GM12892 (cell line): ENCODE measurements at places on chromosomes 3 and 15.

- DNase-seq = no peak
Observed at GRCh38 chr15:70066447-70066846, 31.3 kb downstream of the TLE3 start.

- no peak for DNase-seq
Observed at GRCh38 chr15:75348034-75348561, 1.3 kb downstream of the NEIL1 start.

GRCh38 chr15:42033214-42033873 is 12.5 kb upstream of the PLA2G4E start:
- DNase-seq = no peak

DNA sequence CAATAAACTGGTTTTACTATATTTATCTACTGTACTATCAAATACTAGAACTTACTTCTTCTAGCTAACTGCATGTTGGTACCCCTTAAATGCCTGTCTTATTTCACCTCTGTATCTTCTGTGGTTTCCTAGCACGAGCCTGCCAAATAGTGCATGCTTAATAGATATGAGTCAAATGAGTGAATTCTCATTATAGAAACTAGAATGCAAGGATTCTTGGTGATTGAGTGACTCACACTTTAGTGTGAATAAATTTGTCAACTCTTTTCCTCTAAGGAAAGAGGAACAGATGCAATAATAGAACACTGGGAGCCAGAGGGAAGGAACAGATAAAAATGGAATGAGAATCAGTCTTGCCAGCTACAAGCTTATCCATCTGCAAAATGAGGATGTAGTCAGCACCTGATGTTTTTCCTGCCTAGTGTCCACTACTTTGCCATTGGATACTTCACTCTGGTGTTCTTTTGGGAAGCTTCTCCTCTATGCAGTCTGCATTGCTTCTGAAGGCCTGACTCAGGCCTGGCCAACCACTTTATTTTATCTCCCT is 189.1 kb upstream of the CADPS start:
- DNase-seq = no peak

GRCh38 chr3:128703561-128703960 is 22.4 kb upstream of the RAB7A start:
- no peak for DNase-seq

- no peak for DNase-seq
Observed at GRCh38 chr3:196712514-196713413, 587 bp downstream of the PIGX start.

GRCh38 chr3:108472001-108472591 is 38.3 kb downstream of the MYH15 start:
- DNase-seq = no peak

DNA sequence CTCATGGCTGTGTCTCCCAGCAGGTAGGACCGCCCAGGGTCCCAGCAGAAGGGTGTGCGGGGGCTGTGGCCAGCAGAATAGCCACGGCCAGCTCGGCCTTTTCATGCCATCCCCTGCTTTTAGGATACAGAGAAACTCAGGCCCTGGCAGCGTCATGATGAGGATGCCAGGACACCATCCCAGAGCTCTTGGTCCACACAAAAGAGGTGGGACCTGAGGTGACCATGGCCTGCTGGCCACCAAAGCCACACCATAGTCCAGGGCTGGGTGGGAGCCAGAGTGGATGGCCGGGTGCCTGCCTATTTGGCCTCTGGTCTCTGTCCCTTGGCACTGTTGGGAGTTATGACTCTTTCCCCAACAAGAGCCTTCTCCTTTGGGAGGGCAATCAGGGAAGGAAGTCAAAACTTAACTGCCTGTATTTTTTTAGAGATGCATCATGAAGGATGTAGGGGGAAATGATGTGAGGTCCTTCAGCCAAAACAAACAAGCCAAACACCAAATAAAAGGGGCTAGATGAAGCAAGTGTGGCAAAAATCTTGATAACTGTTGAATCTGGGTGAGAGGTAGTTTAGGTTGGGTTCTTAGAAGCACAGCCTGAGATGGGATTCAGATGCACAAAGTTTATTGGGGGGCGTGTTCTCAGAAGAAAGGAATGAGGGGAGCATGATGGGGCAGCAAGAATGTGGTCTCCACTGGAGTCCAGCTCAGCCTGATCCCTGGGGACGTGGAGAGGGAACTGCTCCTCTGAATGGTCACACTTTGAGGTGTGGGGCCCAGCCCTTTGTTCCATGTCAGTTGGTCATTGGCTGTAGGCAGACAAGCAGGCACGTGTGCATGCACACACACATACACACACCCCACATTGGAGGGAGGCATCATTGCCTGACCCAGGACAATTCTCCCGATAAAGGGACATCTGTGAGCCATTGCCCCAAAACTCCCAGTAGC is 33.2 kb downstream of the SMAD6 start:
- no peak for DNase-seq

- no peak for DNase-seq
Observed at GRCh38 chr3:72538070-72538745, 310.0 kb downstream of the SHQ1 start.

DNA sequence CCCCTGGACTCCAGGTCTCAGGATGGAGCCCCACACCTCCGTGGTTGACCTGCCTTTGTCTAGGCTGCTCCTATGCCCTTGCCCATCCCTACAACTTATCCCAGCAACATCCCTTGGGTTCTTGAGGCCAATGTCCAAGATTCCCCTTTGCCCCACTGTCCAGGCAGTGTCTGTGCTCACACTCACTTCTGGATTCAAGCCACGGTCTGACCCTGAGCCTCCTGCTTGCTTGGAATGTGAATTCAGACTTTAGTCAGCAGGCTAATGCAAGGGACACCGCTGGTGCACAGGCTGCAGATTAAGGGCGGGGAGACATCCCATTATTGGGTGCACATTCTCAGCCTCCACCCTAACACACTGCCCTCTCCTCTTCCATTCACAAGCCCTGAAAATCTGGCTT is 154.1 kb downstream of the WNT5A start:
- no peak for DNase-seq

DNA sequence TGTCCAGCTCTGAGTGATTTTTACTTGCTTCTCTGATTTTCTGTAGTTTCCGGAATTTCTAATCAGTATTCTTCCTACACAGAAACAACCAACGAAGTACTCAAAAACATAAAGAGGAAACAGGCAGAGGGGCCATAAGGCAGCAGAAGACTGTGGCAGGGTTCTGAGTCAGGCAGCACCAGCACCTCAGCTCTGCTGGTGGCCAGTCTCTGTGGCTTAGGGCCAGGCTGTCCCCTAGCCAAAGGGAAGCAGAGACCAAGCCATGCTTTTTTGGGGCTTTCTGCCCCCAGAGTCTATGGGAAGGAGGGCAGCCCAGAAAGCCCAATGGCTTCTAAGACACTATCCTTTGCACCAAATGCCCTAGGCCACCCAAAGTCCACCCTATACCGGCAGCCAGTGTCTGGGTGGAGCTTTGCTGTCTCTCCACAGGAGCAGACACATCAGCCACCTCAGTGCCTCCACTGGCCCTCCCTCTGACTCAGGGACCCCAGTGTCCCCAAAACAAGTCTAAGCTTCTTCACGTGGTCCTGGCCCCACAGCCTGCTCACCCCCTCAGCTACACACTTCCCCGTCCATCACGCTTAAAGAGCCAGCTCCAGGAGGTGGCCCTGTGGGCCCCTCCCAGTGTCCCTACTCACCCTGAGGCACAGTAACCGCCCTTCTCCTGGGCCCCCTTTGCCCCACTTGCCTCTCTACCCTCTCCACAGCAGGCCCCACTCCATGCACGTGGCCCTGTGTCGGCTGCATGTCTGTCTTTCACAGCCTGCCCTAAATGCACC is 46.2 kb downstream of the CCDC12 start:
- no peak for DNase-seq

DNA sequence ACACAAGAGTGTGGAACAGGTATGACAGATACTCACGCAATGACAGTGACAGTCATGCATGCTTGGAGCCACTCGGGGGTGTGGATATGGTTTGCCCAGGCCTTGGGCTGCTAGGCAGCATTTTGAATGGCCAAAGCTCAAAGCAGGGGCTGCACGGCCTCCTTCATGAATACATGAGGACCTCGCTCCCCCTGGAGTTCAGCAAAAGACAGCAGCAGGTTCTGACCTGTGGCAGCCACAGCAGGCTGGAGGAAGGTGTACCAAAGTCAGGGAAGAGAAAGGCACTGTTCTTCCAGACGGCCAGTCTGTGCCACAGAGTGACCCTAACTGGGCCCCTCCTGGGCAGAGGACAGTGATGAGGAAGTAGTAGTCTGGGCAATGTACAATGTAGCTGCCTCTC is 88.2 kb upstream of the C2CD4B start:
- DNase-seq = no peak

GRCh38 chr3:172201136-172201869 is 161.9 kb downstream of the FNDC3B start:
- no peak for DNase-seq

GRCh38 chr3:149647285-149647684 is 10.5 kb downstream of the WWTR1 start:
- no peak for DNase-seq

DNA sequence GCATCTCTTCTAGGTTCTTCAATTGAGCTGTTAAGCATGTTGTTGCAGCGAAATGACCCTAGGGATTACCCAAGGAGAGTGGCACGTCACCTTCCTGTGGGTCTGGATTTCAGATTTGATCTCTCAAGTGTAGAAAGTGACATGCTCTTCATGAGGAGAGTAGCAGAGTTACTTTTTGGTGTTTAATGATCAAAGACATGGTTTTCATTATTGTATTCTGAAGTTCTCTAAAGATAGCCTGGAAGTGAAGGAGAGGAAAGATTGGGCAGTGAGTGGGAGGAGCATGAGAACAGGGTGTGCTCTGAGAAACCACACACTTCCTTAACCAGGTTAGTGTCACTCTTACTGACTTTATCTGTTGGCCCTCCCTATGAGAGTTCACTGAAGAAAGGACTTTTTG is 153.6 kb downstream of the AKAP13 start:
- DNase-seq = no peak

DNA sequence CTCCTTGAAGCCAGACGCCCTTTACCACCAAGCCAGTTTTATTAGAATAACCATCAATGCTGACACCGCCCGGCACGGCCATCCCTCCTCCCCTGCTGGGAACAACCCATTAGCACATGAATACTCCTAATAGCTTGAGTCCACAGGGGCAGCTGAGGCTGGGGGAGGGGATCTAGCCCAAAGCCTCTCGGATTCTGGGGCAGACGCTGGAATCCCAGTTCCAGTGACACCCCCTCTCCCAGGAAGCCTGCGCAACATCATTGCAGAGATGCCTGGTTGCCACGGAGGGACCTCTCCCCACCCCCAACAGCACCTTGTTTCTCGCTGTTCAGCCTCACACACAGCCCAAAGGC is 1.2 kb upstream of the LINGO1 start:
- DNase-seq = no peak

GRCh38 chr3:32195995-32196540 is 42.4 kb upstream of the CMTM8 start:
- DNase-seq = no peak

DNA sequence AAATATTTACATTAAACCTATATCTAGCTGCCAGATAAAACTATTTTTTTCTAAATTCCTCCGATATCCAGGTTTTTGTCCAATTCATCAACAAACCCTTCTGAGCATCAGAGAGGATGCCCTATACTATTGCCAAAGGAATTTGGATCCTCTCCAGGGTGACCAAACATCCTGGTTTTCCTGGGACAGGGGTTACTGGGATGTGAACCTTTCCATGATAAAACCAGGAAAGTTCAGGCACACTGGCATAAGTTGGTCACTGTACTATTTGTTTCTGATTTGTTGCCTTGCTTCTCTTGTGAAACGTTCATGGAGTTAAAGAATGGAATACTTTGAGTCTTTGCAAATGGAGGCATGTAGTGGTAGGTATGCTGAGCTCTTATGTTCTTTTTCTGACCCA is 63.5 kb downstream of the TLNRD1 start:
- DNase-seq = no peak

GRCh38 chr3:53724566-53724965 is 121.7 kb downstream of the CHDH start:
- DNase-seq = no peak

DNA sequence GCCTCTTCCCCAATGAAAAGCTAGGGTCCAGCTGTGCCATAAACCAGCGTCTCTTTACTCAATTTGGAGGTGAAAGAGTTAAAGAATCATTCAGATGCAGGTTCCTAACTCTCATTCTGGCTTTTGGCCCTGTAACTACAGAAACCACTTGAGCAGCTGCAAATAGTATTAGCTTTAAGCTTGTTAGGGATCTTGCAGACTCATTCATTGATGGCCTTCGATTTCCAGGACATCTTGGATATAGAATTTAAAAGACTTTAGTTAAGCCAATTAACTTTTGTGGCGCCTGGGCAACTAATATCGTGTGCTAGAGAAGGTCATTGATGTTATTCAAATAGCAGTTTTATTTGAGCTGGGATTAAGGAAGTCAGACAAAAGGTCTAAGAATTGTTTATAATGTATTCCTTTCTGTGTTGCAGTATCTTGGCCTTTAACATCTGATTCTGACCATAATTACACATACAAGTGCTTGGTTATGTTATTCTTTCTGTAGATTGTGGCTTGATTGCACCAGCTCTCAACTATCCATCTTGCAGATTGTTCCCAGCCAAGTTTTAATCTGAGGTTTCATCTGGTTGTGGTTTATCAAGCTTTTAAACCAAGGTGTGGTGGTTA is 185.3 kb downstream of the CACNA2D3 start:
- DNase-seq = no peak

DNA sequence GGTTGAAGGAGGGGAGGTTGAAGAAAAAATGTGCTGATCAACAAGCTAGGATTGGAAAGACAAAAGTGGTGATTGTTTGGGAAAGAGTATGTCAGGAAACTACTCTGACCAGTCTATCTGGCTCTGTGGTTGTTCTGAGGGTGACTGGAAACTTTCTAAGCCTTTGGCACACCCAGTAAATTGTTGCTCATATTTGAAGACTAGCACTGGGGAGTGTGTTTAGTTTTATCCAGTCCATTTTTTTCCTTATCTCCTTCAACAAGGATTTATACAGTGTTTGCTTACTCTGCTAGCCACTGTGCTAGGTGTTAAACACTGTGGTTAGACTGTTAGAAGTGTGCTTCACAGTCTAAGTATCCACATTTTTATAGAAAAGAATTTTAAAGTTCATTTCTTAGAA is 28.8 kb downstream of the PPM1L start:
- DNase-seq = no peak

GRCh38 chr3:98734735-98735134 is 28.4 kb upstream of the ST3GAL6 start:
- DNase-seq = no peak

DNA sequence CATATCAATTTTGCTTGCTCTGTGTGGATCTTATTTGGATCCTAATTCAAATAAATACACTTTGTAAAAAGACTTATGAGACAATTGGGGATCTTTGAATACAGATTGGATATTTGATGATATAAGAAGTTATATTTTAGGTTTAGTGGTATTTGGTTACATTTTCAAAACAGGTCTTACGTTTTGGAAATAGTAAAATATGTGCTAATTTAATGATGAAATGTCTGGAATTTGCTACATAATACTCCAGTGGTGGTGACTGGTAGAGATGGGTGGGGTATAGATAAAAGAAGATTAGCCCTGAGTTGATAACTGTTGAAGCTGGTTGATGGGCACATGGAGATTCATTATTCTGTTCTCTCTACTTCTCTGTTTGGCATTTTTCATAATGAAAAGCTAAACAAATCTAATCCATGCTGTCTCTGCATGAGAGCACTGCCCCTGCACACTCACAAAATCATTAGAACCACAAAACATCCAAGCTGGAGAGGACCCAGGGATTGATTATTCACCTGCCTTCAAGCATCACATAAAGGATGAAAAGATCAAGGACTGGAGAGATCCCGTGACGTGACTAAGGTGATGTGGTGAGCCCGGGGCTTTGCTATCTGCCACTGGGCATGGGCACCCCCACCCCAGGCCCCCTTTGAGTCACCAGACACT is 58.9 kb downstream of the TLE3 start:
- DNase-seq = no peak
